ENCODE measurements at places on chromosomes 12 and 14. TPM values are rescaled to one million over a fixed set of nuclear protein-coding genes. Genes with fewer than 3 reads are reported as not detected.

HNRNPC gene
- 690 TPM for total RNA-seq

TPPP2 gene
- total RNA-seq = not detected

RASSF8 gene
- 36.9 TPM for total RNA-seq

GALNT16 gene
- 9.5 TPM for total RNA-seq

MANSC1 gene
- total RNA-seq = 30.7 TPM

NTS gene
- total RNA-seq = 5.7 TPM

WIF1 gene
- 0.22 TPM for total RNA-seq

GDF3 gene
- total RNA-seq = not detected

FOXG1 gene
- 1.2 TPM for total RNA-seq

AGAP2 gene
- 0.29 TPM for total RNA-seq

SLC6A12 gene
- total RNA-seq = 3.1 TPM

BMP4 gene
- 2.7 TPM for total RNA-seq

MYH7 gene
- not detected for total RNA-seq

PTGES3 gene
- 234 TPM for total RNA-seq

DNA sequence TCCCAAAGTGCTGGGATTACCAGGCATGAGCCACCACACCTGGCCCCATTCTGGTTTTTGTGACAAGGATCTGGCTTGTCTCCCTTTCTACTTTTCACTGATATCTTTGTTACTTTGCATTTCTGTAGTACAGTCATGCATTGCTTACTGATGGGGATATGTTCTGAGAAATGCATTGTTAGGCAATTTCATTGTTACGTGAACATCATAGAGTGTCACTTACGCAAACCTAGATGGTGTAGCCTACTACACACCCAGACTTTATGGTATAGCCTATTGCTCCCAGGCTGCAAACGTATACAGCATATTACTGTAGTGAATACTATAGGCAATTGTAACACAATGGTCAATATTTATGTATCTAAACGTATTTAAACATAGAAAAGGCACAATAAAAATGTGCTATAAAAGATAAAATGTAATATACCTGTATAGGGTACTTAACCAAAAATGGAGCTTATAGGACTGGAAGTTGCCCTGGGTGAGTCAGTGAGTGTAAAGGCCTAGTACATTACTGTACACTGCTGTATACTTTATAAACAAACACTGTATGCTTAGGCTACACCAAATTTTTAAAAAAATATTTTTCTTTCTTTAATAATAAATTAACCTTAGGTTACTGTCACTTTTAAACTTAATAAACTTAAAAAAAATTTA is 16.0 kb downstream of the MRPL42 start:
- DNase-seq = no peak

- no peak for DNase-seq
Observed at GRCh38 chr14:99192830-99193229, 79.2 kb downstream of the BCL11B start.

- DNase-seq = no peak
Observed at GRCh38 chr14:104927901-104928300, 3.2 kb downstream of the PLD4 start.

- no peak for DNase-seq
Observed at GRCh38 chr14:33404054-33404453, 465.4 kb downstream of the NPAS3 start.

DNA sequence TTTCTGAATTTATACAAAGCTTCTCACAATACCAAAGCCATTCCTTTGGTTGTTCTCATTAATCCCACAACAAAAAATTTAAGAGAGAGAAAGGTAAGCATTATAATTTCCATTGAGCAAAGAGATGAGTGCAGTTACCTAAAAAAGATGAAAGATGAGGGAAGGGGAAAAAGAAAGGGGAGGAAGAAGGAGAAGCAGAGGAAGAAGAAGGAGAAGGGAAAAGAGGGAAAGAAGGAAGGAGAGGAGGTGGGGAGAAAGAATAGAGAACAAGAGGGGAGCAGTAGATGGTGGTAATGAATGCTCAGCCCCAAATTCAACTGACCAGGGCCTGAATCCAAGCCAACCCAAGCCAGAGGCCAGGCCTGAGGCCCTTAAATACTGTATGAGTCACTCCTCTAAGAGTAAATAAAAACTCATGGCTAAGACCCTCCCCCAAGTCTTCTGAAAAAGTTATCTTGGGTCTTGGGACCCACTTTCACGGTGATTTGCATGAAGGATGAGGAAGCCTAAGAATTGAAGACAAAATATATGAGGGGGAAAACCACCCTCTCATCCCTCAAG is 144.6 kb downstream of the ITPR2 start:
- no peak for DNase-seq

GRCh38 chr14:64746298-64747250 is 42.4 kb downstream of the PLEKHG3 start:
- DNase-seq = no peak

GRCh38 chr14:95387826-95388445 is 68.2 kb upstream of the CLMN start:
- DNase-seq = no peak

GRCh38 chr12:108332791-108333382 is 6.2 kb downstream of the CMKLR1 start:
- no peak for DNase-seq

- DNase-seq = no peak
Observed at GRCh38 chr14:23145794-23146350, 26.8 kb upstream of the CEBPE start.

DNA sequence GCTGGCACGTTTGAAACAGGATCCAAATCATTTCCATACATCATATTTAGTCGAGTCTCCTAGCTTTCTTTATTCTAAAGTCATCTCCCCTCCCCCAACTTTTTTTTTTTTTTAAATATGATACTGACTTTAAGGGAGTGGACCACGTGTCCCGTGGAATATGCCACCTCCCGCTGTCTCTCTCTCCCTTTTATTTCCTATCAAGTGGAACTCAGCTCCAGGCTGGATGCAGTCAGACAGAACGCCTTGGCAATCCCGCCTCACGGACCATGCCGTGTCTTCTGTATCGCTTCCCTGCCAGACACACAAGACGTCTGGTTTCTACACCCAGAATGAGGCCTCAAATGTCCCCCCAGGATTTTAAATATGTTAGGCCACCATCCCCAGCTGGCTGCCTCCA is 21.2 kb downstream of the BCL7A start:
- DNase-seq = no peak

DNA sequence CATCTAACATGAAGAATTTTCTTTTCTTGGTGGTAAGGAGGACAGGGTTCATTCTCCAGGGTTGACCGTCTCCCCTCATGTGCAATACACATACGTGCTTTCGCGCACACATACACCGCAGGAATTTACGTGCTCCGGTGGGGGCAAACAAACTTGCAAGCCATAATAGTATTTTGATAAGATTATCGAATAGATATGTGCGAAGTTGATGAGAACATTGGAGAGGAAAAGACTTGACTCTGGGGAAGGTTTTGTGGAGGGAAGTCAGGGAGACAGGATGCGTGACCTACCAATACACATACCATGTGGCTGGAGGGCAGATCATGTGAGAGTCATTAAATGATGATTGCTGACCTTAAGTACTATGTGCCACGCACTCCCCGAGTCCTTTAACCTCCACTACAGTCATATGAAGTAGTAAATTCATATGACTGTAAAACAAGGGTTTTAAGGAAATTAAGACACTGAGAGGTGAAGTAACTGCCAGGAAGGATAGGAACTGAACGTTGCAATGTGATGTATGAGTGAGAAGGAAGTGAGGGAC is 921 bp downstream of the RAD51B start:
- no peak for DNase-seq

- no peak for DNase-seq
Observed at GRCh38 chr12:75177997-75178396, 31.6 kb downstream of the KCNC2 start.

DNA sequence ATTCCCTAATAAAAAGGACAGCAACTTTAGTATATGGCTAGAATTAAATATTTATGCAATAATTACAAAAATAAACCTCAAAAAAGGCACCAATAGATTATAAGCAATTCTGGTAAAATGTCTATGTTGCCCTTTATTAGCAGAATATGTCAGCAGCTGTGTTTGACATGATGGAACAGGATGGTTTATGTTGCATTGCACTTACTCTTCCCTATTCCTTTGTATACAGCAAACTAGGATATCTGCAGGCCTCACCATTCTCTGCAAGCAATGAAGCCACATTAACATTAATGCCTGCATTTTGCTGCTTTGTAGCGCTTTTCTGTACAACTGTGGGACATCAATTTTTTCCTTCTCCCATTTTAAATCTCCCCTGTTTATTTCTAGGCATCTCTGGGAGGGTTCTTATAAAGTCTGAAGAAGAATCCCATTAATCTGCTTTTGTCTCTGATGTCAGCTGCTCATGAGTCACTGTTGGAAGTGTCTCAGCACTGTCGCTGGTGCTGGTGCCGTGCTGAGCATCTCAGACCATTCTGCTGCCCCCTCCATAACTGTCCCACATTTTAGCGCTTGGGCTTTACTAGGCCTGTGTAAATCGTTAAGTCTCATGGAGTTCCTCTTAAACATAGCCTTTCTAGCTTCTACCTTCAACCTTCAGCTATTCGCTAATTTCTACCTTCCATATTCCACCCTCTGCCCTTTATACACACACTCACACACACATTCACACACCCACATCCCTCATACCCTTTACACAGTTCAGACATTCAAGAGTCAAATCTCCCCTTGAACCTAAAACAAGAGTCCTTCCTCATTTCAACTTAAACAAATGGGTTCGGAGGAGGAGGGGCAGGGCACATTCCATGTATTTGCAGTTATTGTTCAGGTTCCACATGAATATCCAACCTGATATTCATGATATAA is 64.4 kb upstream of the TRHDE start:
- no peak for DNase-seq

DNA sequence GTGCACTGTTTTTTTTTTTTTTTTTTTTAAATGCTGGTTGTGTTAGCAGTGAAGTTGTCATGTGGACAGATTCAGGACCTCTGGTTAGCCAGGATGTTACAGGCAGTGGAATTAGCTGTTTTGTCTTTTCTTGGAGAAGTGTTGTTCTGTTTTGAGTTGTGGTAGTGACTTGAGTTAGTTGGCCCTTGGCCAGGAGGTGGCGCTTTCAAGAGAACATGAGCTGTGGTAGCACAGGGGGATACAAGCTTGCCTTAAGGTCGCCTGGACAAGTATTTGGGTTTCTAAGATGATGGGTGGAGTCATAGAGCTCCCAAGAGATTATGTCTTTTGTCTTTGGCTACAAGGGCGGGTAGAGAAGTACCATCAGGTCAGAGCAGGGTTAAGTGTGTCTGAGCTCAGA is 33.3 kb upstream of the CCDC198 start:
- no peak for DNase-seq

GRCh38 chr14:76134231-76134630 is 17.5 kb upstream of the GPATCH2L start:
- no peak for DNase-seq

DNA sequence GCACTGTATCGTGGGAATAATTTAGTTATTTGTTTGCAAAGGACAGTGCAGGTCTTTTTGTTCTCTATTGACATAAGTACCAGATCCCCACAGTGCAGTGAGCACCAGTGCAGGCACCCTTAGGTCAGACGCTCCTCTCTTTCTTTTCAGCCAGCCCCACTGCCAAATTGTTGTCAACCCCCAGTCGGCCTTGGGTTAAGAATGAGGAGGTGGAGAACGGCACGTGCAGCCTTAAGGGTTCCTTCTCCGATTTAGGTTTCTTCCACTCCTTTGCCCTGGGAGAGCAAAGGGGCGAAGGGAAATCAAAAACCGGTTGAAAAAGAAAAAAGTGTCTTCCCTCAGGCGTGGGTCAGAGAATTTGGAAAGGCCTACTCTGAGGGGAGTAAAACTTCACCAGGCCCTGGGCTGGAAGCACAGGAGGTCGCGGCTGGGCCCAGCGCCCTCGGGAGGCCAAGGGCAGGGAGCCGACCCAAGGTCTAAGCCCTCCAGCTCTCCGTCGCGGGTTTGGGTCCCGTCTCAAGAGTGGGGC is 4.3 kb downstream of the PAX9 start:
- DNase-seq = no peak

DNA sequence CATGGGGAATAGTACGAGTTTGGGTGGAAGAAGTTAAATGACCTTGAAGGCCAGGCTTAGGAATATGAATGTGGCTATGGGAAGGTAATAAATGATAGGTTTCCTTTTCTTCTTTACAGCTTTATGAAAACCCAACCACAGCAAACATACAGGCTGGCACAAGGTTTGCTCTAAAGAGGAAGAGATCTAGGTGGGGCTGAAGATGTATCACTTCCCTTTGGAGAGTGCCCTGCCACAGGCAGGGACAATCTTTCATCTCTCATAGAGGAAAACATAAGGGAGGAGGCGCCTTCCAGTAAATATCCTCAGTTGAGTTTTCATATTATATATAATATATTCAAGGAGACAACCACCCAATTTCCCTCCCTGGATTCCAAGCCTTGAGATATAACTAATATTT is 72.9 kb upstream of the FRMD6 start:
- no peak for DNase-seq

GRCh38 chr12:4539167-4539870 is 629 bp downstream of the RAD51AP1 start:
- DNase-seq = no peak

DNA sequence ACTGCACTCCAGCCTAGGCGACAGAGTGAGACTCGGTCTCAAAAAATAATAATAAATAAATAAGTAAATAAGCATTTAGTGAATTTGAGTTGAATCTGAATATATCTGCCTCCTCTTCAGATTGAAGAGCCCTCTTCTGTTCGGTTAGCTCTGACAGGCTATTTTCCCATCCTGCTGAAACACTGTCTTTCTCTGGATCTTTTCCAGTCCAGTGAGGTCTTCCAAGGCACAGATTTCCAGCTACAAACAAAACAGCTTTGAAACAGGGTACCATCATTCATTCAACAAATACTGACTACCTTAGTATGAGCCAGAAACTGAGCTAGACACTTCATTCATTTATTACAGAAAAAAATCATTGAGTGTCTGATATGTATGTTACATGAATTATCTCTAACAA is 7.2 kb upstream of the SPRYD3 start:
- DNase-seq = no peak

DNA sequence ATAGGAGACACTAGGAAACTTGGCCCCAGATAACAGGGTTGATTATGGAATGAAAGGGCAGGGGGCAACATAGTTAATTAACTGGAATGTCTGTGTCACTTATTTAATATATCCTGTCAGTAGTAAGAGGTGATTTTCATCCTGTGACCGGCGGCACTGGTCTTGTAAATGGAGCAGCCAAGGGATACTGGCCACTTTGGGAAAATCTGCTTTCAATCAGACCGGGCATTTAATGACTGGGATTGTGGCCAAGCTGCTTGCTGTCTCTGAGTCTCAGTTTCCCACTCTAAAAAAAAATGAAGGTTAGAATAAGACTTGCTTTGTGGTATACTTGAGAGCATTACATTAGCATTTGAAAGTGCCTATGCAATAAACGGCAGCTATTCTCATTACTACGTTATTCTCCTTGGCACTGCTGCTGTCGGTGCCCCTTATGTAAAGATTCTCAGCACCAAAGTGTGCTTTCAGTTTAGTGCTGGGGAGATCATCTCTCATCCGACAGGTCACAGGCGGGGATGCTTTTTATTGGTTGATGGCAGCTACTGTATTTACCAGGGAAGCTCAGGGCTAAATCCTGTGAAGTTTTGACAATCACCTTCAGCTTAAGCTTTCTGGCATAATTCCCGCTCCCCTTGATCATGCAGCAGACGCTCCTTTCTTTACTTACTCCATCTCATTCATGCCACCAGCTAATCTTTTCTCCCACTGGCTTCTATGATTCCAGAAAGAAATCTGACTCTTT is 162.1 kb downstream of the ESRRB start:
- DNase-seq = no peak

- no peak for DNase-seq
Observed at GRCh38 chr14:23544511-23545447, 6.8 kb downstream of the ZFHX2 start.

All from progenitor cell of endocrine pancreas (in vitro differentiated cells).